Fibroblast of skin of scalp (primary cell): ENCODE measurements at places on chromosomes 6 and 20.

DNA sequence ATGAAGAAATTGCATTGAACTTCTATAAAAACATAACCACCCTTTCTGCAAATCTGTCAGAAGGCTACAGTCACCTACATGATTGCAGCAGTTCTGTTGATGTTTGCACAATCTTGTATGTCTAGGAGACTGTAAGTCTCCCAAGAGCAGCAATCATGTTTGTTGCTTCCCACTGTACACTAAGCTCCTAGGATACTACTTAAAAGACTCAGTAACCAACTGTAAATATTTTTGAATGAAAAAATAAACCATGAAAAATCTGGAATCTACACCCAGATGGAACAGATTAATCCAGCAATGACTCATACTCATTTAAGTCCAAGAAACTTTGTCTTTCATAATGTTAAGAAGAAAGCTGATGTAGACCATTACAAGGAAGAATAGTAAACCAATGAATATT, 168.5 kb upstream of the ATXN1 start:
- DNase-seq: peak; percentile 91

GRCh38 chr20:18527339-18527738, 19.6 kb downstream of the SEC23B start:
- no peak for DNase-seq

DNA sequence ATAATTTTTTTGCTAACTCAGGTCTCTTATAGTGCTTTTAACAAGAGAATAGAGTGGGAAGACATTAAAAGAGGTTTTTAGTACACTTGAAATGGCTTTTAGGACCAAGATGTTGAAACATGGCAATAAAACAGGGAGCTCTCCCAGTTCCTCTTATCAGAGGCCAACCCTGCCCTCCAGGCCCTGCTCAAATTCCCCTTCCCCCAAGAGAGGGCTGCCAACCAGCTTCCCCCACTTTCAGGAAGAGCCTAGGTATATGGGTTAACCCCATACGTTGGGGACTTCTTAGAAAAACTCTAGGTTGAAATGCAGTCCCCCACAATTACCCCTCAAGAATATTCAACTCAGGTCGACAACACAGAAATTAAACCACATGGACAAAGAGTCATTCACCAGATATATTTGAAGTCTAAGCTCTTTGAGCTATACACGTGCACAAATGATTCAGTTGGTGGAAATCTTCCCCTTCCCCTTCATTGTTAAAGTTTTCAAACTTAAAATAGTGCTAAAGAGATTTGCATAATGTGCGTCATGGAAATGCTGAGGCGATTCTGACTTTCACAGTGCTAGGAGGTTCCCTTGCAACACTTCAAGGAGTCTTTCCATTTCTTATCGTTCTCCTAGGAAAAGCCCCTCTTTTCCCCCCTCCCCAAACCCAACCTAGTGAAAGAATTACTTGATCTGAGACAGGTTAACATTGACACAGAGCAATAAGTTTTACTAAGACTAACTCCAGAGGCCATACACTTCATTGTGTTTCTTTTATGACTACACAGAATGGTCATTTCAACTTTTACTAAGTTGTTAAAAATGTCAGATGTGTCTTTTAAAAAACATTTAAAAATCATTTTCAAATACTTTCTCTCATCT, 49.8 kb upstream of the ENPP5 start:
- no peak for DNase-seq

- DNase-seq: peak; percentile 61
Observed at GRCh38 chr6:141463237-141463977, 669.3 kb upstream of the GJE1 start.

DNA sequence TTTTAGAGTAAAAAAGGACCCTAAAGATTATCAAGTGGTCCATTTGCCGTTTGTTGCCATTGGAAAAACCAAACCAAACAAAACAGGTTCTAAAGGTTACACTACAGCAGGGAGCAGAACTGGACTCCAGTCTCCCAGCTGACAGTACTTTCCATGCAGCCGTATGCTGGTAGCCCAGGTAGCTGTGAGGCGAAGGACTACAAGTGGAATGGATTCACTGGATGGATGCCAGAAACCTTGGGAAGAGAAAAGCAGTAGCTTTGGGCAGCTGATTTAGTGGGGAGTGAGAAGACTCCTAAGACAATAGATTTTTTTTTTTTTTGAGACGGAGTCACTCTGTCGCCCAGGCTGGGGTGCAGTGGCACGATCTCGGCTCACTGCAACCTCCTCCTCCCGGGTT, 88.3 kb downstream of the SASH1 start:
- no peak for DNase-seq

DNA sequence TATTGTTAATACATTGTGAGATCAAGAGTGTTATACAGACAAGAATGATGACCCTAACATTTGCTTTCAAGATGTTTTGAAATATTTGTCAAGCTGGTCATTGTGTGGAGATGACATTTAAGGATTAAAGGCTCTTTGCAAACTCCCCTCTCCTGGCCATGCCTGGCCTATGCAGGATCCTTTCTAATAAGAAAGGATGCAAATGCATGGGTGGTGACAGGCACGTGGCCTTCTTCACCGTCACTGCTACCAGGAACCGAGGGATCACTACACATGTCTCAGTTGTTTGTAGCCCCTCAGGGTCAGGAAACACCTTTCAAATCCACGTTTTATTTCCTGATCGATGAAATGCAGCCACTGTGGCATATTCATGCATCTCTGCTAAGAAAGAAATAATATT, 419.7 kb downstream of the PRKN start:
- DNase-seq: no peak

DNA sequence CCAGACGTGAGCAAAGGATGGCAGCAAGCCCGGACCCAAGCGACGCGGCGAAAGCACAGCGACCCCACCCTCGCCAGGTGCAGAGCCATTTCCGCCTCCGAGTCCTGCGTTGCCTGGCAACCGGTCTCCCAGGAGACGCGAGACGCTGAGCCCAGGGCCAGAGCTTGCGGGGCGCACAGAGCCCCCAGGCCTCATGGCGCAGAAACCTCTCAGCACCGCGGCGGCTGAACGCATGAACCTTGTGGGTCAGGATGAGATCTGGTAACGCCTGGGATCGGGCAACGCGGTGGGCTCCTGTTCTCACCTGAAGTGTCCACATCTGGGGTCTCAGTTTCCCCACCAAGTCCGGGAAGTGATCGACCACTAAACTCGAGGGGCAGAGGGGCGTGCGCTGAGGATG, 77.7 kb downstream of the ANKRD60 start:
- no peak for DNase-seq
